ENCODE measurements at places on chromosomes 2 and 18. TPM values are rescaled to one million over a fixed set of nuclear protein-coding genes. Genes with fewer than 3 reads are reported as not detected.

DNA sequence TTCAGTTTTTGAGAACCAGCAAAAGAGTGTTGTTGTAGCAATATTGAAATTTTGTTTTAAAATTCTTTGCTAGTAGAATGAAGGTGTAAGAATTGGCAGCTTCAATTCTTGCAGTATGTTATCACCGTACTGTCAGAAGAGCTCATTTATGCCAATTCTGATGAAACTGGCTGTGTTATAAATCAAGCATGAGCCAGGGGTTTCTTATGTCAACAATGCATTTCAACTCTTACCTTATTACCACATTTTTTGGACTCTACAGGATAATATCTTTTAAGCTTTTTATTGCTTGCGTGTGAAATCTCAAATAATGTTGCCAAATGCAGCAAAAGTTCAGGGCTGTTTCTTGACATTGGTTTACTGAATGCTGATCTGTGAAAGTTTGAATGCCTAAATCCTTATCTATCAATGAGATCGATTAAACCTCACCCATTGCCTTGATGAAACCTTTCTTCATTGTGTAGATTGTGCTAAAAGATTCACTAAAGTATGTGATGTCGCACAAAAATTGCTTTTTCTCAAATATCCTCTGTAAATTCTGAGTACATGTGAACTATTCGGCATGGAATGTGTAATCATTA, 1389.3 kb upstream of the ZEB2 start:
- no peak for DNase-seq

- DNase-seq = peak; percentile 29
Measured at GRCh38 chr2:54471221-54471711, 15.1 kb downstream of the SPTBN1 start.

GRCh38 chr2:199556527-199557285, 99.0 kb upstream of the SATB2 start:
- no peak for DNase-seq

GRCh38 chr2:23600346-23600745, 215.4 kb downstream of the KLHL29 start:
- no peak for DNase-seq

DNA sequence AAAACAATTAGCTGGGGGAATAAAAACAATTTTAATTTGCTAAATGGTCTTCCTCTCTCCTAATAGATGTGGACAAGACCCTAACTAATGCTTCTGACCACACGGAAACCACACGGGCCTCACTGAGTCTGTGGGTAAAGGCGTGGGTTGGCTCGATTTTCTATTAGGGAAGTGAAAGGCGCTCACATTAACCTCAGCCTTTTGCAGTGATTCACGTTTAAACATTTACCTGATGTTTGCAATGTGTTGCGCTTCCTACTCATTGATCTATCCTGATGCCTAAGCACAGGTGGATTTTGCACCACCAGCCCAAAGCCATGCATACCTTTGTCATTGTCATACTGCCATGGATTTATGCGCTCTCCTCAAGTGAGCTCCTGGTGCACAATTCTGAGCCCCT, 35.6 kb upstream of the NRP2 start:
- no peak for DNase-seq

DNA sequence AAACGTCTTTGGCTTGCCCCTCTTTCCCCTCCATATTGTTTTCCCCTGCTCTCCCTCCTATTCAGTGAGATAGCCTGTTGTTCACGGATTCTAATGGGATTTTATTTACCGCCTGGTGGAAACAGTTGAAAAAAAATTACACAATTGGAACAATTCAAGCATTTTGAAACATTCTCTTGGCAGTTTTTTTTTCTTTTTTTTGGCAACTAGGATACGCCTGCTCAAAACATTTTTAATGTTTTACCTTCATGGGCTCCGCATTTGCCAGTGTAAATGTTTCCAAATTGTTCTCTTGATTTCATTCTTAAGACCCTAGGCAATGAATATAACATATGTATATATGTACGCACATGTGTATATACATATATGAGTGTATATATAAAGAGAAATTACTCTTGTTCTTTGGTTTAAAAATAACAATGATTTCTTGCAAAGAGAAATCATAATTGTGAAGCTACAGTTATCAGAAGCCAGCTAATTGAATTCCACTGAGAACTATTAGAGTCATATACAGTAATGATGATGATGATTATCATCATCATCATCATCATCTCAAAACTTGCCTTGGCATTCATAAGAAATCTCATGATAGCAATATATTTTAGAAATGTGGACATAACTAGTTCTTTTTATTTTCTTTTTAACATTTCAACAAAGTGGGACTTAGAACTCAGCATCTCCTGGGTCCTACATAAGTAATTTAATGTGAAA, 146.7 kb downstream of the LTBP1 start:
- no peak for DNase-seq

DNA sequence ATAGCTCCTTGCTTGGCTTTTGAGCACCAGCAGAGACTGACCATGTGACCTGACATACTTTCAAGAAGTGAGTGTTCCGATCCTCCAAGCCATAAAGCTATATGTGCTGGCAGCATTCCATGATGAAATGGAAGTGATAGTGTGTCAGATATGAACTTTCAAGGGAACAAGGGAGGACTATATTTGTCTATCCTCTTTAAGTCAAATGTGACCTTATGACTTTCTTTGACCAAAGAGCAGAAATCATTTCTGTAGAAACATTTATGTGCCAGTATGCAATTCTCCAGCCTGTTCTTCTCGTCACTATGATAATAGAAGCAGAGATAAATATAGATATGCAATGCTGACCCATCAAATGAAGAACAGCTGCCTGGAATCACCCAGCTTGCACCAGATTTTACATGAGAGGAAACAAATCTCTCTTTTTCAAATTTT, 14.4 kb downstream of the HYCC2 start:
- no peak for DNase-seq

DNA sequence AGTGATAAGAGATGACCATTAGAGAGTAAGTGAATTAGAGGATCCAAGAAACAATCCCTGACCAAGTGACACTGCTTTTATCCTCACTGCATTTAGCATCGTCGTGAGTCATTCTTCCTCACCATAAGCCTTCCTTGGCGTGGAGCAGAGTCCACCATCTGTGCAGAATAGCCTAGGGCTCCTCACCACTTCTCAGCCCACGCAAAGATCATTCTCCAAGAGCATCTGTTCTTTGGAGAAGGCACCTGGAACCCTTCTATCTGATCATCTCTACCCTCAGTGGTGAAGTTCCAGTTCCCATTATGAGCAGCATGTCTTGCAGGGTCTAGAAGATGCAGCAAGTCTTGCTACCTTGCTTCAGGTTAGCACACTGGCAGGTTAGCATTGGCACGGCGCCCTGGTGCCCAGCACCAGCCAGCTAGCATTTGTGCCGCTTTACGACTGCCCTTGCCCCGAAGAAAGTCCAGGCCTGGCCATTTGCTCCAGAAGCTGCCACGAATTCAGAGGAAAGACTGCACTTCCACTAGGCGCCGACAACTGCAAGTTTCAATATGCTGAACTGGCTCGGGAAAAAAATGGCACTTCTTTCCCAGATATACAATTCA, 225.8 kb downstream of the TTC32 start:
- DNase-seq = no peak

GRCh38 chr2:72992734-72993102, 75.4 kb downstream of the EMX1 start:
- DNase-seq = no peak

DNA sequence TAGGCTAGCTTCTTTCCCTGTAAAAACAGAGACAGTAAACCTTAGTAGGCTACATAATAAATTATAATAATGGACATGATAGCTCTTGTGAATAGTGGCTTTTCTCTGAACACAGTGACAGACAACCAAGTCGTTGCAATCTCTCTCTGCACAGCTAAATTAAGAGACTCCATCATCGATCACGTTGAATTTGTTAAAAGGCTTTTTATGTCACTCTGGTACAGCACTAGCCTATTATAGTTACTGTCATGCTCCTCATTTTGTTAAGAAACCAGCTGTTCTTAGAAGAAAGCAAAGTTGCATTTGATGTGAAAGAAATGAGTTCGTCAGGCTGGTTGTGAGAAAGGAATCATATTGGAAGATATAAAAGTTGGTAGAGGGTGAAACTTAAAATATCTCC, 50.3 kb upstream of the ARHGAP28 start:
- DNase-seq = no peak

DNA sequence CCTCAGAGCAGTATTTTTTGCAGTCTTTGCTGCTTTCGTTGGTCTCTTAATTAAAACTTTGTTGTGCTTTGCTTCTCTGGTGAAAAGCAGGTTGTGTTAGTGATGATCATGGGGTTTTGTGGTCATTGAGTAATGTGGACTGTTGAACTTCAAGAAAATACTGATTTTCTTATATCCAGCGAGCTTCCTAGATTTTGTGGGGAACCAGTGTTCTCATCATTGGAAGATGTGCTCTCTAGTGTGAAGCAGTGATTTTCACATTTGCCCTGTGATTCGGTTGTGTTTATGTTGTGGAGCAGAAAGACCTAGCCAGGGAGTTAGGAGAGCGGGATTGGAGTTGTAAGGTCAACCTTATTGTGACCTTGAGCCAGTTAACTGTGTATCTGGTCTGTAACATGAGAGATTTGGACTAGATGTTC, 12.4 kb downstream of the ASAP2 start:
- no peak for DNase-seq

GRCh38 chr2:227415538-227416424, 28.0 kb upstream of the SCYGR1 start:
- no peak for DNase-seq

DNA sequence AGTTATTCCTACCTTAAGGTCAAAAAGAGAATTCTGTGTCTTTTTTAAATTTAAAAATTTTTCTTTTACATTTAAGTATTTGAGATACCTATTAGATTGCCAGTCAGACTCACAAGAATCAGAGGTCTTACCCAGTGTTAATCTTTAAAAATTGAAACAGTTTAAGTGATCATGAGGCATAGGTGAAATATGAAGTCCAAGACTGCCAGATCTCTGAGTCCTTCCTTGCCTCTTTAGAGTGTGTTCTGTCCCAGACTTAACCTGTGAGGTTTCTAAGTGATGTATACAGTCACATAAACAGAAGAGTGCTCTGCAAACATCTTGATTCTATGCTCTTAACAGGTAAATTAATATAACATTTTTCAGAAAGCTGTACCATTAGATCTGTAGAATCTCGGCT, 40.6 kb downstream of the ACTR3 start:
- DNase-seq = no peak

Gene RBKS
- 1.4 TPM for total RNA-seq

Gene FAM124B
- 0.64 TPM for total RNA-seq

Gene KIAA1328
- 7.6 TPM for total RNA-seq

Gene ST8SIA5
- total RNA-seq = not detected
